CD8-positive, alpha-beta memory T cell (primary cell): ENCODE measurements at places on chromosomes 7 and 10.

DNA sequence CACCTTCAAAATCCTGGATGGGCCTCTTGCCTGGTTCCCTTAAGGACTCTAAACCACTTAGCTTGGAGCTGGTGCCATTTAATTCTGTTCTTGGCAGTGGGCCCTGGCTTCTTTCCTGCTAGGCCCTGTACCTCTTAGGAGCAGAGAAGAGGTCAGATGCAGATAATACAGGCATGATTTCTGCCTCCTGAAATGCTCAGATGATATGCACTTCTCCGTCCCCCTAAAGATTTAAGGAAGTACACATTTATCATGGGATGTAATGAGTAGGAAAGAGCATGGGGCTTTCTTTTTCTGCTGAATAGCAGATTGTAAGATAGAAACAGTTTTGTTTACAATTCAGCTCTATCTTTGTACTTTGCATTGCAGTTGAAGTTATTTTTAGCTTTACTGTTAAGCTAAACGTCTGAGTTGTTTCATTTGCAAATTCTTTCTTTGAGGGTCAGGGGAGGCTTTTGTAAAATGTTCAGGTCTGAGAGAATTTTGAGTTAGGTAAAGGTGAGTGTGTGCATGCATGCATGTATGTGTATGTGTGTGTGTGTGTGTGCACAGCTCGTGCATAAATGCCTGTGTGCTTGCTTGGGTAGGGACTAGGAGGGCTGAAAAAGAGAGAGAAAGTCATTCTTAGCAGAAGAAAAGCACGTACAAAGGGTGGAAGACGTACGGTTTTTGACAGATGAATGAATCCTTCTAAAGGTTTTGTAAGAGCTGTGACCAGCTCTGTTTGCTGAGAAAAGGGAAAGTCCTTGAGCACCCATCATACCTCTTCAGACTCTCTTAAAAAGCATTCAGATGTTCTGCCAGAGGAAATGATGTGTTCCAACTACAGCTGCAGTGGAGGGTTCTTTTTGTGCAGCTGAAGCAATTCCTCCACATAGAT is 364.2 kb downstream of the AUTS2 start:
- no peak for DNase-seq

- no peak for DNase-seq
These were observed 95.5 kb downstream of the GATA3 start for GRCh38 chr10:8149991-8150390.

DNA sequence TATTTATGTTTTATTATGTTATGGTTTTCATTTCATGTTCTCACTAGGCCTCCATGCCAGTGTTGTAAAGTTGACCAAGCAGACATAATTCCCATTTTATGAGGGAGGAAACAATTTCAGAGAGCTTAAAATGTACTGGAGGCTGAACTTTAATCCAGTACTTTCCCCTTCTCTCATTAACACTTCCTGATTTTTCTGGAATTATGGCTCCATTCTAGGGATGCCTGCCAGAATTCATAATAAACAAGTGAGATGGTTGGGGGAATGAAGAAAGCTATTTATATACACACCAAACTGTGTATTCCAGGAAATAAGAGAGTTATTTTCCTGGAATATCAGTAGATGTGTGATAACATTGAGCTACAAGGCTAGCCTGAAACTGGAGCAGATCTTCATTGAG is 6.9 kb downstream of the TMEM236 start:
- no peak for DNase-seq

GRCh38 chr7:131302446-131302845 is 25.2 kb upstream of the MKLN1 start:
- DNase-seq = no peak

GRCh38 chr7:69773535-69774225 is 175.4 kb downstream of the AUTS2 start:
- DNase-seq = no peak

DNA sequence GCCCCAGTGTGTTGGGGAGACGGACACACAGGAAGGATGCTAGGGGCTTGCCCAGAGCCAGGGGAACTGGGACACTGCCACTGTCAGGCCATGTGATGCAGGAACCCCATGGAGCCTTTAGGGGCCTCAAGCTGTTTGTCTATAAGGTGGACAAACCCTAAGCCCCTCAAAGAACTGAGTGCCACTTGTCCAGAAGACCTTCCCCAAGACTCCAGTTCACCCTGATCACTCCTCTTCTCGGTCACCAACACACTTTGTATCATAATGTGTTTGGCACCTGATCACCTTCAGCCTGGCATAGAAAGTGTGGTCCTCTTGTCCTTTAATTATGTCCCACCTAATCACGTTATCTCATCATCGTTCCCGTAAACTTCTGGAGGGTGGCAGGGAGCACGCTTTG is 700 bp downstream of the H2BK1 start:
- DNase-seq = no peak

- DNase-seq = no peak
These were observed 157.7 kb downstream of the MTERF1 start for GRCh38 chr7:91722831-91723230.

DNA sequence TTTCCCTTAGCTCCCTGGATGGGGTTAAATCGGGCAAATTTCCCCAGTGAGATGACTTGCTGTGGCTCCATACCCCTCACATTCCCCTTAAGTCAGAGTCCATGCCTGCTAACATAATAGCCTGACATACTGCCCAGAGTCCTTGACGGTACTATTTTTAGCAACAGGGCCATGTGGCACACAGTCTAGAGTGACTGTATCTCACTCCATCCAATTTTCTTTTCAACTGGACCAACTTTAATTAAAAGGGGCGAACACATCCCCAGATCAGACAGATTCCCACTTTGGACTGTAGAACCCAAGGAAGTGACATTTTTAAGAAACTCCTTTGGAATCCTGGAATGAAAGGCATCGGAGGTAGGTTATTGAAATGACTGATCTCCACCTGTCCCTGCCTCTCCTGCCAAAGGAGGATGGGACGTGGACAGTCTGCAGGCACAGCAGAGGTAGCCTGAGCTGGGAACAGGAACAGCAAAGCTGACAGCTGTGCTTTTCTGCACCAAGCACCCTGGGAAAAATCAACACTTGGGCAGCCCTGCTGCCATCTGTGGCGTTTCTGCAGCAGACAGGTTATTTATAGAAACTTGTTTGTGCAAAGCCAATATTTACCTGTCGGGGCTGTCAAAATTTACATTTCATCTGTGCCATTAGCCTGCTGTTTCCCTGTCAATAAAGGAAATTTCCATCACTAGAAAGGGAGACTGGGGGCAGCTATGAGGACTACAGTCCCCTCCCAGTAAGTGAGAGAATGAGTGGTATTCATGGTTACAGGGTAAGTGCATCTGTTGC is 221.5 kb upstream of the AOAH start:
- no peak for DNase-seq

DNA sequence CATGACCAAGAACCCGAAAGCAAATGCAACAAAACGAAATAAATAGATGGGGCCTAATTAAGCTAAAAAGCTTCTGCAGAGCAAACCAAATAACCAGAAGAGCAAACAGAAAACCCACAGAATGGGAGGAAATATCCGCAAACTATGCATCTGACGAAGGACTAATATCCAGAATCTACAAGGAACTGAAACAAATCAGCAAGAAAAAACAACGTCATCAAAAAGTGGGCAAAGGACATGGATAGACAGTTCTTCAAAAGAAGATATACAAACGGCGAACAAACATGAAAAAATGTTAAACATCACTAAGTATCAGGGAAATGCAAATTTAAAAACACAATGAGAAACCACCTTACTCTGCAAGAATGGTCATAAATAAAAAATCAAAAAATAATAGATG is 35.3 kb upstream of the CACUL1 start:
- DNase-seq = no peak

DNA sequence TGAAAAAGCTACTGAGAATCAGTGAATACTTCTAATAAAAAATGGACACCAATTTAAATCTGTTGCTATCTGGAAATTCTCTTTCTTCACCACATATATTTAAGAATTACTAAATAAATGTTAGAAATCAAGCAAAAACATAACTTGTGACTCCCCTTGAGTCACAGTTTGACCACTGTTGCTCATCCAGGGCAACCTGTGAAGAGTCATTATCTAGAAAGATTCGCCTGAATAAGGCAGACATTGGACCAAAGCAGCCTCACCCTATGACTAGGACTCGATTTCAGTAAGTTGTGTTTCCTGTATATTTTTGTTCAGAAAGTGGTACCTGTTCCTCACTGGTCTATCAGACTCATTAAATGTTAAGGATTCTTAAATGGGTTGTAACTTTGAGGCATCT is 572.4 kb downstream of the ATRNL1 start:
- no peak for DNase-seq

GRCh38 chr7:3008386-3008785 is 35.3 kb downstream of the CARD11 start:
- no peak for DNase-seq

DNA sequence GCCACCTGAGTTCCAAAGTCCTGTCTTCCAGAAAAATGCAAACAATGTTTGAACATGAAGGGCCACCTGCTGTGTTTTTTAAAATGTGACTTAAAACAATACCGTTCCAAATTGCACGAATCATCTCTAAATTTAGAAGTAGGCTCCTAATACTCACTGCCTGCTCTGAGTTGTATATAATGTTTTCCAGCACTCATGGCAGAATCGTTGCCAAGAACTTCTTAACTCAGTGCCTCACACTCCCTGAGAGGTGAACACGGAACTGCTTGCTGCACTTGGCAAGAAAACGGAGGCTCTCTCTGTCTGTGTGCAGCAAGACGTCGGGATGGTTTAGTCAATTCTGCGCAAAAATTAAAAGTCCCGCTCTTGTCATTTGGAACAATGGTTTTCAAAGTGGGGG is 757.3 kb upstream of the AUTS2 start:
- no peak for DNase-seq

- no peak for DNase-seq
These were observed 49.4 kb upstream of the ARL4A start for GRCh38 chr7:12637819-12638592.

- DNase-seq = no peak
These were observed 18.8 kb downstream of the CELF2 start for GRCh38 chr10:11036424-11037011.

- DNase-seq = no peak
These were observed 335.3 kb downstream of the GLRX3 start for GRCh38 chr10:130471486-130471885.

DNA sequence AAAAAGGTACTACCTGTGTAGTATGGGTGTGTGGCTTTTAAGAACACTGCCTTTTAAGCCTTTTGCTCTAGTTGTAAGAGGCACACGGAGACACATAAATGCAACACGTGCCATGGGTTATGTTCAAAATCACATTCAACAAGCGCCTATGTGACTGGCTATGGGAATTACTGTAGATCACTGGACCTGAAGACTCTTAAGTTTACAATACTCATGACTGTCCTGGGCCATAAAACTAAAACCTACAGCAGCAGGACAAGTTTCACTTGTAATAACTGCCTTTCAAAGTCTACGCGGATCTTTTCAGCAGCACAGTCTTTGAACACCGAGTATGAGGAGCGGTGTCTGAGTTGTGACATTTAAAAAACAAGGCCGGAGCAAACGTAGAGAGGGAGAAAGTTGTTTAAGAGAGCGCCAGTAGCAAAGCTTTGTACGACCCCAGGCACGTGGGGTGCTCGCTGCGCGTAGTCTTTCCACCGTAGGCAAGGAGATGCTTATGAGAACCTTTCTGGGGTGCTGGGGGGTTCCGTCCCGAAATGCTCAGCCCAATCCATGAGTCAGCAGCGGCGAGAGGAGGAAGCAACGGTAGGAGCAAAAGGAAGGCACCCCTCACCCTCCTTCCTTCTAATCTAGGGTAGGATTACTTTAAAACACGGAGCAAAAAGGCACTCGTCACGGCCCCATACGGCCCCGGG is 662 bp downstream of the DNAJC2 start:
- peak; percentile 15 for DNase-seq

DNA sequence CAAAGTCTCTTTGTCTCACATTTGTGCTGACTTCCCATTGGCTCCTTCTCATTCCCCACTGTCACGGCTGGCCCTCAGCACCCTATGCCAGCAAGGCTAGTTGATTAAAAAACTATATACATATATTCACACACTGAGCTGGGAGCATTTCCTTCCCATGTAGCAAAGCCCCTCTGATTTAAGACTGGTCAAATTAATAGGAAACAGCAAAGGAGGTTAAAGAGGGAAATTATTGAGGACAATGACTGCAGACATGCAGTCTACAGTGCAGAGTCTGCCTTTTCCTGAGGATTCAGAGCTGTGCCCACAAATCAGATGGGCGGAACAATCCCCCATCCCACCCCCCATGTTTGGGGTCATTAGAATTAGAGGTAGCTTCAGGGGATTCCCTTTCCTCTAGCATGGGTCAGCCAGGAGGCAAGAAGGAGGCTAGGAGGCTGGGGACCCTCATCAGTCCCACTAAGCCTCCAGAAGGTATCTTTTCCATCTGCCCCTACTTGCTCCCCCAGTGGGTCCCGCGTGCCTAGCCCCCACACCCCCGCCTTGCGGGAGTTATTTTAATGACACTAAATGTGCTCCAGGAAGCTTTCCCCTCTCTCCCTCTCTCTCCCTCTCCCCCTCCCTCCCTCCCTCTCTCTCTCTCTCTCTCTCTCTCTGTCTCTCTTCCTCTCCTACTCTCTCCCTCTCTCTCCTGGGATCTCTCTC is 9.8 kb upstream of the DLX6 start:
- no peak for DNase-seq

DNA sequence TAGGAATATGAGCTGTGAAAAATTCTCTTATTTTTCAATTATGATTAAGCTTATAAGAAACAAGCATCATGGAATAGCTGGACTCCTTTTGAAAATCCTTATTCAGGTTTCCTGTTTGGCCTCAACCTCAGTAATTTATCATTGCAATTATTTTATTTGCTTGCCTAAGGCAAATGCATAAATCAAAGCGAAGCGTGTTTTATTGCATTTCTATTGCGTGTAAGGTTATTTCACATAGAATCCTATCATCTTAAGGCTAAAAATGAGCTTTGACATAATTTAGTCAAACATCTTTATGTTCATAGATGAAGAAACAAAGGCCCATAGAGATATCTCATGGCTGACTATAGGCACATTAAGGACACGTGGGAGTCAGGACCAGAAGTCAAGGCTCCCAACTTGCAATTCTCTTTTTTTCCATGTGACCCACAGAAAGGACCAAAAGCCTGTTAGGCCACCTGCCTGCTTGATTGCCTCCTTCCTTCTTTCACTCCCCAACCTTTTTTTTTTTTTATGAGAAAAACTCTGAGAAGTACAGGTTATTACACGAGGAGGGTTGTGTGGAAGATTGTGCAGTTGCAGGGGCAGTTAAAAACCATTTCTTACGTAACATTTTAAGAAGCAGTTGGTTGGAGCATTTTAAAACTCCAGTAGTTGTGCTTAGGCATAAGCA is 261.0 kb downstream of the HDAC9 start:
- no peak for DNase-seq

DNA sequence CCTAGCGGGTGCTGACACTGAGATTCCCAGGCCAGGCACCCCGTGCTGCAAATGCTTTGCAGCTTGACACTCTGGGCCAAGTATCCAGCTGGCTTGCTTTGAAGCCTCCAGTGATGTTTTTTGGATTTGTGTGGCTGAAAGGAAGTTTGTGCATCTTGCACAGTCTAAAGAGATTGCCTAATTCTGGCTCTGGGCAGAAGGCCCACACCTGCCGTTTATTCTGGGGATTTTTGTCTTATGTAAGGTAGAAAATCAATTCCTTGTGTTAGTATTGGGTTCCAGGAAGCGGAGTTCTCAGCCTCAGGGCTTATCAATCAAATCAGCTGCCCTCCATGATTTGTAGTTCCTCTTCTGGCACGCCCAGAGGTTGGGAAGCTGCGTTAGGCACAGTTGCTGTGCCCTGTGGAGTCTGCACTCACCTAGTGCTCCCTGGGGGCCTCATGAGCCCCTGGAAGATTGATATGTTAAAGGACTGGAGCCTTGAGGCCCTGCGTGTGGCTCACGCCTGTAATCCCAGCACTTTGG is 8.4 kb upstream of the PURB start:
- DNase-seq = no peak
